ENCODE measurements at places on chromosomes 7 and 10. TPM values are rescaled to one million over a fixed set of nuclear protein-coding genes. Genes with fewer than 3 reads are reported as not detected.
A peak's percentile ranks its signal among the peaks of the same experiment; 100 is the strongest.

DNA sequence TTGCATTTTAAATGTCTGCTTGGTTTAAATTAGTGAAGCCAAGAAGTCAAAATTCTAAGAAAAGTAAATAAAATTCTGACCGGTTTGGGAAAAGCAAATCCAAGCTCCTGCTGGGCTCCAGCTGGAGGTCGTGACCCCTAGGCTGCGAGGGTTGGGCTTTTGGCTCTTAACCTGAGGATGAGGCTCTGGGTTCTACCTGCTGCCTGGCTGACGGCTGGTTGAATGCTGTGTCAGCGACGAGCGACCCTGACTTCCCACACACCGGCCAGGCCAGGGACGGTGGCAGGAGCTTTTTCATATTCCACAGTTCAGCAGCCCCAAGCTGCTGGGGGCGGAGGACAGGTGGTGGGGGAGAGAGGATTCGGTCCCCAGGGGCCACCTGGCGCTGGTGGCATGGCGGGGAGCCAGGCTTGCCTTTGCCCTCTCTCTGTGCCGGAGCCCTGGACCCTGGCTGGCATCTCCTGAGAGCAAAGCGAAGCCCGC is 843 bp upstream of the PLPP4 start:
- no peak for DNase-seq
- peaks cover 61% of the 10 kb centered on the region for H3K27me3 ChIP-seq
- H3K36me3 ChIP-seq, result no peaks in the 10 kb centered on the region
- no peak overlapping the region for H3K4me3 ChIP-seq
- no peak overlapping the region for H3K27ac ChIP-seq

DNA sequence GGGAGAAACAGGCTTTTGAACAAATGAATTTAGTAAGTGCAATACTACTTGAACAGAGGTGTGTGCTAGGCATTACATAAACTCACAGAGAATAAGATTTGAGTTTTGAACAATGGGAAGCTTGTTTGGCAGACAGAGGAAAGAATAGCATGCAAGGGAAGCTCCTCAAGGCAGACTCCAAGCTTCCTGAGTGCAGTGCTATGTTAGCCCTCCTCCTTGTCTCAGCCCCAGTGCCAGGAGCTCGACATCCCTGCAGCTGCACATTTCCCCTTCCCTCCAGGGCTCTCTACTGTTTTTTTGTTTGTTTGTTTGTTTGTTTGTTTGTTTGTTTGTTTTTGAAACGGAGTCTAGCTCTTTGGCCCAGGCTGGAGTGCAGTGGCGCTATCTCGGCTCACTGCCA is 237.5 kb downstream of the IPMK start:
- H3K27ac ChIP-seq, result no peak overlapping the region
- no peak for DNase-seq
- no peaks in the 10 kb centered on the region for H3K4me1 ChIP-seq
- H3K4me3 ChIP-seq, result no peak overlapping the region

DNA sequence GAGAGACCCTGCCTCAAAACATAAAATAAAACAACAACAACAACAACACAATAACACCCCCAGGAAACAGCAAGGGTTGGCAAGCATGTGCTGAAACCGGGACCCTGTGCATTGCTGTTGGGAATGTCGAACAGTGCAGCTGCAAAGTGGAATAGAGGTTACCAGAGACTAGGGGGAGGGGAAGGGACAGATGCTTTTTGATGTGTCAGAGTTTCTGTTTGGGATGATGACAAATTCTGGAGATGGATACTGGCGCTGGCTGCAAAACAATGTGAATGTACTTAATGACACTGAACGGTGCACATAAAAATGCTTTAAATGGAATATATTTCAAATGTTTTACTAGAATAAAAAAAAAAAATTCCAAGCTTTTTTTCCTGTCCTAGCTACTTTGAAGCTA is 241.8 kb downstream of the TEX36 start:
- DNase-seq, result no peak
- H3K36me3 ChIP-seq, result no peaks in the 10 kb centered on the region
- H3K4me3 ChIP-seq, result no peak overlapping the region

DNA sequence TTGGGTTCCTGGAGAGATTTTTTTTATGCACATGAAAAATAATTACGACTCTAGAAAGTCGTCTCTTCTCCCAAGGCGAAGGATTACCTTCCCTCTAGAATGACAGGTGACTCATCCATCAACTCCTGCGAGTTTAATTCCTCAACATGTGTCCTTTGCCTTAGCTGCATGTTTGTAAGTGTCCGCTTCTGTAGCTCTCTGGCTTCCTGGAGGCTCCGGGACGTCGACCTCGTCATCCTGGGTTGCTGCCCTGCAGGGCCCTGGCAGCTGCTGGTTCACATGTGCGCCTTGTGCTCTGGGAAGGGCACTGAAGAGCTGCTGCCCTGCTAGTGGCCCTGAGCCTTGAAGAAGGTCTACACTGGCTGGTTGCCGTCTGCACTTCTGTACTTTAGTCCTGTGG is 210.2 kb downstream of the MLLT10 start:
- peaks cover 37% of the 10 kb centered on the region for H3K36me3 ChIP-seq
- no peaks in the 10 kb centered on the region for H3K27me3 ChIP-seq
- no peak overlapping the region for H3K27ac ChIP-seq
- H3K4me3 ChIP-seq, result no peak overlapping the region
- no peak for DNase-seq

- no peaks in the 10 kb centered on the region for H3K27me3 ChIP-seq
- H3K36me3 ChIP-seq, result no peaks in the 10 kb centered on the region
- no peak for DNase-seq
- no peak overlapping the region for H3K4me3 ChIP-seq
- no peak overlapping the region for H3K27ac ChIP-seq
- H3K4me1 ChIP-seq, result no peaks in the 10 kb centered on the region
These were observed 443.8 kb downstream of the MAGI2 start for GRCh38 chr7:79009647-79010046.

GRCh38 chr7:38518541-38518940 is 112.6 kb downstream of the AMPH start:
- no peak overlapping the region for H3K4me3 ChIP-seq
- no peaks in the 10 kb centered on the region for H3K4me1 ChIP-seq
- no peak overlapping the region for H3K27ac ChIP-seq
- no peaks in the 10 kb centered on the region for H3K27me3 ChIP-seq
- DNase-seq, result no peak
- H3K36me3 ChIP-seq, result no peaks in the 10 kb centered on the region

GRCh38 chr10:84632866-84633265 is 304.5 kb downstream of the CCSER2 start:
- no peak overlapping the region for H3K4me3 ChIP-seq
- no peaks in the 10 kb centered on the region for H3K4me1 ChIP-seq
- H3K36me3 ChIP-seq, result no peaks in the 10 kb centered on the region

DNA sequence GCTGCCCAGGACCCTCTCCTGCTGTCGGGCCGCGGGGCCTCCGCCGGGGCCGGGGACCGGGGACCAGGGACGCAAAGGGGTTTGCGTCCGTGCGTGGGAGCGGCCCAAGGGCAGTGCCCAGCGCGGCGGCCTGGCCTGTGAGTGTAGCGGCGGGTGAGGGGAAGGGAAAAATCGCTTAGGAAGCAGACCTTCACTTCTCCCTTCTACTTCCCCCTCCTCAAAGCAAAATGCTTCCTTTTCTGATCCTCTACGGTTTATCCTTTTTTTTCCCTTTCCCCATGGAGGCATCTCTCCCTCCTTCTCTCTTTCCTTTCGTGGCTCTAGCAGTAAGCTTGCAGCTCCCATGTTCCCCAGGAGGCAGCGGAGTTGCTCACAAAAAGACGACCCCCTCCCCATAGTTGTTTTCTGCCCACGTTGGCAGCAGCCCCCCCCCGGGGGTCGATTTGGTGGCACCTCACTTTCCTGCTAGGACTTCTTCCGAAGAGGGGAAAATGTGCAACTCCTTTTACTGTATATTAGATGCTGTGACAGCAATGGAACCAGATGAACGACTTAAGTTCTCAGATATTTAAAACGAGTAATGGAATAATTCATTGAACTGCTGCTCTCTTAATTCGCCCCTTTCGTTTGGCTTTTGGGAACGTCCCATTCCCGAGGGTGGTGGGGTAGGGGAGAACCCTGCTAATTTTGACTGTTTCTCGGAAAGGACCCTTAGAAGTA is 724 bp downstream of the CAPZA2 start:
- H3K36me3 ChIP-seq, result no peaks in the 10 kb centered on the region
- peak; percentile 76 for DNase-seq
- no peaks in the 10 kb centered on the region for H3K27me3 ChIP-seq
- peaks cover 4% of the 10 kb centered on the region for H3K4me1 ChIP-seq
- H3K27ac ChIP-seq, result peak overlapping the region; percentile 97

DNA sequence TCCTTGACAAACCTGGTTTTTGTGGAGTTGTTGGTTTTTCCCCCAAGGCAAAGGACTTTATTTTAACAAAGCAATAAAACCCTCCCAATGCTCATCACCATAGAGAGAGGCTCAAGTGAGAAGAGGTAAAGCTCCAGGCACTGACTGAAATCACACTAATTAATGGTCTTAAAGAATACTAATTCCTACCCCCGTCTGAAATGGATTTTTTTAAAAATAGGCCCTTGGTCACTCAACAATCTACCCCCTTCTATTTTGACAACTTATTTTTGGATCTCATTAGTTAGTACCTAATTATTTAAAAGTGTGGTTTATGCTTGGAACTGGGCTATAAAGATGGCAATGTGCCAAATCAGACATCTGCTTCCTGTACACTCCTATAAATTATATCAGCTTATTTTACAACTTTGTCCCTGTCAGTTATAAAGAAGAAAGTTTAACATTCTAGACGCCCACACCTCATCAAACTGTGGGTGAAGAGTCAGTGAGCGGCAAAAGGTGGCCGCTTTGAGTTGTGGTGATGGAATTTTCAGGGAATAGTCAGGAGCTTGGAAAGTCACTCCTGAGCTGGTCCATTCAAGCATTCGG is 10.6 kb downstream of the GLI3 start:
- no peak for DNase-seq
- no peaks in the 10 kb centered on the region for H3K36me3 ChIP-seq
- H3K4me3 ChIP-seq, result no peak overlapping the region
- H3K4me1 ChIP-seq, result no peaks in the 10 kb centered on the region
- peaks cover 24% of the 10 kb centered on the region for H3K27me3 ChIP-seq

DNA sequence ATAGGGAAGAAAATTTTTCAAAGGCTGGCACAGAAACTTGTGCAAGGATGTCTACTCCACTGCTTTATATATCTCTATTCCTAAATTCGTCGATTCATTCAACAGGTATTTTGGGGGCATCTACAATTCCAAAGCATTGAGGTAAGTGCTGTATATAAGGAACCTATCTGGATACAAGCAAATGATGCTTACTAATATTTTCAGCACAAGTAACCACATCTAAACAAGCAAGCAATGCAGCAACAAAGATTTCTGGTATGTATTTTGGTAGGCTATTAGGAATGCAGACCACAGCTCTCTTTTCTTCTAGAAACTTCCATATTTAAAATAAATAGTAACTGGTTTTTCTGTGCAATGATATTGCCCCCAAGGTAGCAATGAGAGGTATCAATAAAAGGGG is 183.9 kb downstream of the SGMS1 start:
- no peak for DNase-seq
- H3K36me3 ChIP-seq, result no peaks in the 10 kb centered on the region

DNA sequence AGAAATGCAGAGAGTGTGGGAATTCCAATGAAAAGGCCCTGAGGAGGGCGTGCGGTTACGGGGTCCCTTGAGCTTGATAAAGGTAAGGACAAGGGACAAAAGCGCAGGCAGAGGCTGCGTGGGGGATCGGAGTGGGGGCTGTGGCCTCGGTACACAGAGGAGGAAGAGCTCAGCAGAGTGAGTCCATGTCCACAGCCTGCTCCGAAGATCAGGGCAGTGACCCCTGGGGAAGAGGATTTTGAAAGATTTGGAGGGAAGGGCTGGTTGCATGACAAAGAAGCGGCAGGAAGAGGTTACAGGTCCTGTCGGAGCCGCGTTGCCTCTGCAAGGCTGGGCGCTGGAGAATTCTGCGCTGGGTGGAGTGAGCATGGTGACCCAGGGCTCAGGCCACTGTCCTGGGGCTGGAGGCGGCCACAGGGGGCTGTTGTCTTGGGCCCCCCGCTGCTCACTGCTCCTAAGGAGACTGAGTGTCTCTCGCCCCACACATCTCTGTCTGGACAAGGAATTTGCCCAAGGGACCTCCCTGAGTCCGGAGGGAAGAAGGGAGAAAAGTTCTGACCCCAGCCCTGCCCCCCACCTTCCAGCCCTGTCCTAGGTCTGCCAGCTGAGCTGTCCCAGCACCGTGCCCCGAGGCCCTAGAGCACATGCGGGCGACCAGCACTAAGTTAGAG is 69.8 kb upstream of the INSIG1 start:
- H3K27ac ChIP-seq, result no peak overlapping the region
- H3K27me3 ChIP-seq, result no peaks in the 10 kb centered on the region
- H3K4me3 ChIP-seq, result no peak overlapping the region
- H3K36me3 ChIP-seq, result no peaks in the 10 kb centered on the region
- no peak for DNase-seq
- H3K4me1 ChIP-seq, result peaks cover 9% of the 10 kb centered on the region

GRCh38 chr10:79296431-79296830 is 50.8 kb upstream of the PPIF start:
- no peaks in the 10 kb centered on the region for H3K27me3 ChIP-seq
- no peaks in the 10 kb centered on the region for H3K4me1 ChIP-seq
- H3K27ac ChIP-seq, result no peak overlapping the region
- peaks cover 92% of the 10 kb centered on the region for H3K36me3 ChIP-seq

Gene SP4
- polyA plus RNA-seq, result 5.0 TPM

Gene MET
- polyA plus RNA-seq, result 10.6 TPM

Gene HOXA11
- not detected for polyA plus RNA-seq

Gene FGFBP3
- polyA plus RNA-seq, result 1.9 TPM

All from large intestine (tissue), 12 donors.